ENCODE measurements at places on chromosomes 5 and 9. TPM values are rescaled to one million over a fixed set of nuclear protein-coding genes. Genes with fewer than 3 reads are reported as not detected.
A peak's percentile ranks its signal among the peaks of the same experiment; 100 is the strongest.

DNA sequence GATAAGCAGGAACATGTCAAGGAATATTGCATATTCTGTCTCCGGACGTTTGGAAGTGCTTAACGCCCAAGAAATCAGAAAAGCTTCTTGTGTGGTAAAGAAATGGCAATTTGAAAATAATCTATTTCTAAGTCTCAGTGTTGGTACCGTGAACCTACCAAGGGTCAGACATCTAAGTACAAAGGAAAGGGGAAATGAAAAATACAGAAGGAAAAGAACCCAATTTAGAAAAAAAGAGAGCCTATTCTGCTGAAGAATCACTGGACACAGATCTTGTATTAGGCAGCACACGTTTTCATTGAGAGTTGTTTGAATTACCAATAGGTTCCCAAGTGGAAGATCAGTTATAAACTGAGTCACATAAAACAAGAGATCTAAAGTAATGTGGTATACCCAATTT lies 46.9 kb upstream of the CEP78 start:
- no peaks in the 10 kb centered on the region for H3K4me1 ChIP-seq
- DNase-seq, result no peak
- H3K27ac ChIP-seq, result no peak overlapping the region
- H3K36me3 ChIP-seq, result no peaks in the 10 kb centered on the region
- no peaks in the 10 kb centered on the region for H3K27me3 ChIP-seq
- no peak overlapping the region for H3K4me3 ChIP-seq

Gene SLC6A18
- total RNA-seq, result not detected

Gene ZNF483
- 2.7 TPM for total RNA-seq

DNA sequence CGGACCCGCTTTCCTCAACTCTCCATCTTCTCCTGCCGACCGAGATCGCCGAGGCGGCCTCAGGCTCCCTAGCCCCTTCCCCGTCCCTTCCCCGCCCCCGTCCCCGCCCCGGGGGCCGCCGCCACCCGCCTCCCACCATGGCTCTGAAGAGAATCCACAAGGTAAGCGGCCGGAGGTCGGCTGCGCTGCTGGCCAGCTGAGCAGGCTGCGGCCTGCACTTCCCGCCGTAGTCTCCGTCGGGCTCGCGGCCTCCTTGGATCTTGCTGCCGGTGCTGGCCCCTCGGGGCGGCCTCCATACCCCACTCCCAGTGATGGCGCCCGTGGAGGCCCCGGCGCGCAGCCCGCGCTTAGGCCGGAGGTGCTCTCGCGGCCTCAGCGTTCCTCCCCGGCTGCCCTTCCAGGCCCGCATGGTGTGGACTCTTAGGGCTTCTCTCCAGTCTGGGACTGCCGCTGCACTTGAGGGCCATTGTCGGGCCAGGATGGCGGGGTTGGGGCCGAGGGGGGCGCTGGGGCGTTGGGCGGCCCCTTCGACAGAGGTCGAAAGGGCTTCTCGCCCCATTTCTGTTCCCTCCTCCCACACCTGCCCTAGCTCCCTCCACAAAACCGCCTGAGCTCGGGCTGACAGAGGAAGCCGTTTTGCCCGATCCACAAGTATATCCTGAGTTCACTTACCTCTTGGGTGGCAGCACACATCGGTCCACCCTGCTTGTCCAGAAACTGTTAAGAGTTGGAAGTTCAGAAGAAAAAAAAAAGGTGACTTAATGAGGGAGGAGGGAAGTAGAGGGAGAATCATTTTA lies 714 bp downstream of the UBE2D2 start:
- H3K4me1 ChIP-seq, result peaks cover 49% of the 10 kb centered on the region
- no peaks in the 10 kb centered on the region for H3K27me3 ChIP-seq
- H3K27ac ChIP-seq, result peak overlapping the region; percentile 77

Gene ADCY2
- total RNA-seq, result not detected

Gene SPATA31D4
- not detected for total RNA-seq

Gene GABRA6
- total RNA-seq, result not detected

GRCh38 chr9:107158321-107158720 lies 124.8 kb upstream of the RAD23B start:
- no peak overlapping the region for H3K4me3 ChIP-seq
- no peaks in the 10 kb centered on the region for H3K27me3 ChIP-seq
- no peak overlapping the region for H3K27ac ChIP-seq

- no peak for DNase-seq
- H3K36me3 ChIP-seq, result no peaks in the 10 kb centered on the region
- H3K27me3 ChIP-seq, result no peaks in the 10 kb centered on the region
- no peak overlapping the region for H3K27ac ChIP-seq
- no peak overlapping the region for H3K4me3 ChIP-seq
- no peaks in the 10 kb centered on the region for H3K4me1 ChIP-seq
These were observed 1728.3 kb upstream of the CDH9 start for GRCh38 chr5:28766565-28767158.

Gene S1PR3
- total RNA-seq, result 0.80 TPM

DNA sequence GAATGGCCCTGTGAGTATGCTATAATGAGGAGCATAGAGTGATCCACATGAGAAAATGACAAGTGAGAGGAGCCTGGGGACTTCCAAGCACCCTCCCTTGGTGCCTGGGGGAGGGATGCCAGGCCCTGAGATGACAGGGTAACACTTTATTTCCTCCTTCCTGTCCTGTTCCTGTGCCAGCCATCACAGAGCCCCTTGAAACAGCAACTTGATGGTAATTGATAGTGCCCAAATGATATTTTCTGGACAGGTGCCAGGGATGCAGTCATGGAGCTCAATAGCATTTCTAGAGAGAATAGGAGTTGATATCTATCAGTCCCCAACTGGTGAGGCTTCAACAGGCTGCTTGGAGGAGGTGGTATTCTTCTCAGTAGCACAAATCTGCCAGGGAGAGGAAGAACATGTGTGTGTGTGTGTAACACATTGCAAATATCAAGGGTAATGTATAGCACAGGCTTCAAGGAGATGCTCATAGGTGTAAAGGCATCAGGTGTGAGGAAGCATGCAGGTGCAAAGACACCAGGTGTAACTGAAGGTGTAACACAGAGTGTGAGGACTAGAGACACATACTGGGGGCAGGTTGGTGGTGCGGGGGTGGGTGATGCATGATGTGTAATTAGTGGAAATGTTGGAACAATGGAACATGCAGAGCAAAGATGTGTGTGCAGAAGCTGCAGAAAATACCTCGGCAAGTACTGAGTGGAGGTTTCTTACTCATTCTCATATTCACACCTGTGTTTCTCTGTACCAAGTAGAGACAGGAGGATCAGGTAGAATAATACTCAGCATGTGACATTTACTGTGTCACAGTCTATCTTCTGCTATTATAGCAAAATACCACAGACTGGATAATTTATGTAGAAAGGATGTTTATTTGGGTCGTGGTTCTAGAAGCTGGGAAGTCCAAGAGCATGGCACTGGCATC lies 18.1 kb upstream of the WWC1 start:
- H3K27me3 ChIP-seq, result no peaks in the 10 kb centered on the region
- no peak overlapping the region for H3K4me3 ChIP-seq
- no peak overlapping the region for H3K27ac ChIP-seq
- DNase-seq, result no peak
- H3K4me1 ChIP-seq, result peaks cover 7% of the 10 kb centered on the region
- H3K36me3 ChIP-seq, result no peaks in the 10 kb centered on the region

GRCh38 chr5:154761046-154761736 lies 6.0 kb downstream of the LARP1 start:
- no peak for DNase-seq
- peaks cover 64% of the 10 kb centered on the region for H3K4me1 ChIP-seq
- H3K27me3 ChIP-seq, result no peaks in the 10 kb centered on the region
- no peak overlapping the region for H3K27ac ChIP-seq

Data from CD8-positive, alpha-beta memory T cell (primary cell).